ENCODE measurements at places on chromosomes 5 and 9.

GRCh38 chr9:28847331-28847730 lies 1274.0 kb upstream of the C9orf72 start:
- no peak for DNase-seq

DNA sequence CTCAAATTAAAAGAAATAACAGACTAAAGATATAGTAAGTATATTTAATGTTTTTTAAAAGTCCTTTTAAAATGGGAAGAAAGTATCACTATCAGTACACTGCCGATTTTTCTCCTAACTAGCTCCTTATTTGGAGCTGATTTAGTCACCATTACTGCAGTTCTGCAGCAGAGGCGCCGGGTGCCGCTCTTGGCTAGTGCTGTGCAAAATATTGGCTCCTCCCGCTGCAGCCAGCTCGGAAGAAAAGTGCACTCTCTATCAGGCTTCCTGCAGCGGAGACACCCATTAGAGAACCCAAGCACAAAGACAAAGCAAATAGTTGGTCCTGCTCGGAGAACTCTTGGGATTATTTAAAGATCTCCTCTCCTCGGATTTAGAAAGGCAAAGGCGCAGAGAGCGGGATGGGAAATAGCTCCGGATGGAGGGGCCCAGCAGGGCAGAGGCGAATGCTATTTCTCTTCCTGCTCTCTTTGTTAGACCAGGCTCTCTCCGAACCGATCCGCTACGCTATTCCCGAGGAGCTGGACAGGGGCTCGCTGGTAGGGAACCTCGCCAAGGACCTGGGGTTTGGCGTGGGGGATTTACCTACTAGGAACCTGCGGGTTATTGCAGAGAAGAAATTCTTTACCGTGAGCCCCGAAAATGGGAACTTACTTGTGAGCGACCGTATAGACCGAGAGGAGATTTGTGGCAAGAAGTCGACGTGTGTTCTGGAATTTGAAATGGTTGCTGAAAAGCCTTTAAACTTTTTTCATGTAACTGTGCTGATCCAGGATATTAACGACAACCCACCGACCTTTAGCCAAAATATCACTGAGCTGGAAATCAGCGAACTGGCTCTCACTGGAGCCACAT lies at the start of gene PCDHGB3:
TSS of gene PCDHGB3 (plus strand) at position 249 of the 855 bp plus-strand sequence. CDS start at position 402, 153 bp downstream.
- no peak for DNase-seq

DNA sequence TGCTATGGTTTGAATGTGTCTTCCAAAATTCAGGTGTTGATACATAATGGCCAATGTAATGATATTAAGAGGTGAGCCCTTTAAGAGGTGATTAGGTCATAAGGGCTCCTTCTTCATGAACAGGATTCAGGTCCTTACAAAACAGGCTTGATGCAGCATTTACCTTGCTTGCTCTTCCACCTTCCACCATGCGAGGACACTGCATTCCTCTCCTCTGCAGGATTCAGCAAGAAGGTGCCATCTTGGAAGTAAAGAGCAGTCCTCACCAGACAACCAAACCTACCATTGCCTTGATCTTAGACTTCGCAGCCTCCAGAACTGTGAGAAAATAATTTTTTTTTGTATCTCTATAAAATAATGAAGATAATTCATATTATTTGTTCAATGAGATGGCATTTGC lies 314.0 kb upstream of the SMARCA2 start:
- DNase-seq: no peak

GRCh38 chr5:112757468-112758208 lies 20.0 kb downstream of the APC start:
- no peak for DNase-seq

- DNase-seq: no peak
These were observed 8.3 kb downstream of the TMEM250 start for GRCh38 chr9:136110082-136111061.

GRCh38 chr9:26597542-26598149 lies 295.0 kb downstream of the CAAP1 start:
- DNase-seq: no peak

DNA sequence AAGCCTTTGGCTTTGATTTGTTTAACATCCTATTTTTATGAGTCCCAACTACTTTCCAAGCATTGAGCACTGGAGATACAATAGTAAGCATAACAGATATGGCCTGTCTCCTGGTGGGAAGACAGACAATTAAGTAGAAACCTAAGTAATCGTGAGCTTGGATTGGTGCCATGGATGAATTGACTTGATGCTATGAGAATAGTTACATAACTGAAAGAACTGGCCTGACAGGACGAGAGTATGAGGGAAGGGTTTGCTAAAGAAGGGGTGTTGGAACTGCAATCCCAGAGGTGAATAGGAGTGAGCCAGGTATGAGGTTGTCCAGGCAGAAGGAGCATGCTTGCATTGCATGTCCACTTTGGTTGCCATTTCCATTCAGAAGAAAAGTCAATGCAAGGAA lies 52.4 kb downstream of the GPR21 start:
- no peak for DNase-seq

GRCh38 chr5:40223884-40224402 lies 455.8 kb upstream of the PTGER4 start:
- DNase-seq: no peak

DNA sequence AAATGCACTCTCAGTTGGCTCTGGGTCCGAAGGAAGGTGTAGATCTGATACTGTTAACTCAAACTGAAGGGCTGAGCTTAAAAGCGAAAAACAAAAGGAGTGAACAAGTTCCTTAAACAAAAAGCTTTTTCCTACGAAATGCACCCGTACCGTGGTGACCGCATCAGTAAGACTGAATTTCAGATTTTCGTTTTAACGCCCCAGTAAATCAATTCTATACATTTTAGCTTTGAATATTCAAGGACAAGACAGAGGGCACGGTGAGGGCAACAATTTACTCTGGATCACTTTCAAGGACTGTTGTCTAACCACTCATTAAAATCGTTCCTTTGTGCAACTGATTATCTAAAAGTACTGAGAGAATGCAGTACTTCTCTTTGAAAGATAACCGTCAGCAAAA lies 1.9 kb downstream of the HOMER1 start:
- DNase-seq: no peak

DNA sequence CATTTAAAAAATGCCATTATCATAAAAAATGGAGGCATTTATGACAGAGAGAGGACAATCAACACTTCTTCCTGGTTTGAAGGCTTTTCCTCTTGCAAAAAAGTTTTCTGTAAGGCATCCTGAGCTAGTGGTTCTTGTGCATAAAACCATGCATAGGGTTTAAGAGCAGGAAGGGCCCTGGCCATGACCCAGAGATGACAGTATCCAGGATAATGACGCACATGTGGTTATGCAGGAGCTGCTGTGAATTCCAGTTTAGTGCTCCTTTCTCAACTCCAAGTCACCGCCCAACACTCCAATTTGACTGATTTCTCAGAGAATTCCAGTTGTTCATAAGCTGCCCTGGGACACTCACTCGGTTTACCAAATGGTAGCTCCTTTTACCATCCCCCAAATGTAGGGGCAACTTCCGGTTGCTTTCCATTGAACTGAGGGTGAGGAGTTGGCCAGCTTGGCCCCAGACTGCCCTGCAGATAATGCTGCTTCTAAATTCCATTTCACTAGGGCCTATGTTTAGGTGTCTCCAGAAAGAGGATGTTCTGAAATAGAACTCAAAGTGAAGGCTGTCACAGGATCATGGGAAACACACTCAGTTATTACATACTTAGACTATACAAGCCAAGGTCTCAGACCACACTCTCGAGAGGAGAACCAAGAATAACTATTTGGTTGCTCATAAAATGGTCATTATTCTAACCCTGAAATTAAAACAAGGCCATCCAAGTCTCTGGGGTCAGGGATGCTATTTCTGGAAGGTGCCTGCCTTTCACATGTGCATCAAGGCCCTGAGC lies 179.1 kb downstream of the SLIT3 start:
- DNase-seq: no peak

DNA sequence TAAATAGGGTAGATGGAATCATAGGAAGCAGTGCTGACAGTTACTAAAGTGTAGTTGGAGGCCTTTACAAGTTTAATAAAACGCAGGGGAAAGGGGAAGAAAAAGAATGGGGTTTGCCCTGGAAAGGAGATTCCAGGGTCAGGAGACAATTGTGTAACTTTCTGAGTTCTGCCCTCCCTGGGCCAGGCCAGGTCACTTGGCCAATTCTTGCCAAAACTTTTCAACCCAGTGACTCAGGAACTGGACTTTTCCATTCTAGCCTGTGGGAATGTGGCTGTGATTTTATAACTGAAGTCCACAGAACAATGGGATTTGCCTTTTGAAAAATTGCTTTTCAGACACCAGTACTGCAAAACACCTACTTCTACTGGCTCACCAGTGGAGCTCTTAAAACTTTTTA lies 289.8 kb upstream of the ANKRD55 start:
- no peak for DNase-seq

DNA sequence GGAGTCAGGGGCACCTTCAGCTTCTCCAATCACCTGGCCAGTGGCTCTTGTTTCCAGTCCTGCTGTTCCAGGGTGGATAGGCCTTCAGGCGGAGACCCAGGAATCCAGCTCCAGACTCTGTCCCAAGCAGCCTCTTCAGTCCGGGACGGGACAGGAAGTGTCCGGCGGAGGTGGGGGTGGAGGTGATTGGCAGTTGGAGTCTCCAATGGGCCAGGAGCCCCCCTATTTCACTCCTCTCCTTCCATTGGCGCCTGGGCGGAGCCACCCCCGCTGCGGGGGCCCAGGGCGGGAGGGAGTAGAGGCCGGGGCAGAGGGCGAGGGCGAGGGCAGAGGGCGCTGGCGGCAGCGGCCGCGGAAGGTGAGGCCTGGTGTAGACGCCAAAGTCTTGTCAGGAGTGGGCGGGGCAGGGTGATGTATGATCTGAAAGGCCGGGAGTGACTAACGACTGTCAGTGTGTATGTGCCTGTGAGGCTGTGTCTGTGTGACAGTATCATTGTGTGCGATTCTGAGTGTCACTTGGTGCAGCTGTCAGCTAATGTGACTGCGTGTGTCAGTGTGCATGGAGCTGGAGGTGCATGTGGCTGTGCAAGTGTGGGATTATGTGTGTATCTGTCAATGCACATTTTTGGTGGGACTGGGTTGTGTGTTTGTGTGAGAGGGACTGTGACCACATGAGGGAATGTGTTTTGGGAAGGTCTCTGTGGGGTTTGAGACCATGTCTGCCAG lies at the start of gene IL11RA:
TSS of gene IL11RA (plus strand) at position 310 of the 726 bp plus-strand sequence. CDS start 3,033 bp downstream, outside the sequence.
- peak; percentile 66 for DNase-seq

GRCh38 chr5:143309661-143310431 lies 93.6 kb downstream of the NR3C1 start:
- no peak for DNase-seq

- no peak for DNase-seq
These were observed 114.1 kb downstream of the BRINP1 start for GRCh38 chr9:119255116-119255515.

DNA sequence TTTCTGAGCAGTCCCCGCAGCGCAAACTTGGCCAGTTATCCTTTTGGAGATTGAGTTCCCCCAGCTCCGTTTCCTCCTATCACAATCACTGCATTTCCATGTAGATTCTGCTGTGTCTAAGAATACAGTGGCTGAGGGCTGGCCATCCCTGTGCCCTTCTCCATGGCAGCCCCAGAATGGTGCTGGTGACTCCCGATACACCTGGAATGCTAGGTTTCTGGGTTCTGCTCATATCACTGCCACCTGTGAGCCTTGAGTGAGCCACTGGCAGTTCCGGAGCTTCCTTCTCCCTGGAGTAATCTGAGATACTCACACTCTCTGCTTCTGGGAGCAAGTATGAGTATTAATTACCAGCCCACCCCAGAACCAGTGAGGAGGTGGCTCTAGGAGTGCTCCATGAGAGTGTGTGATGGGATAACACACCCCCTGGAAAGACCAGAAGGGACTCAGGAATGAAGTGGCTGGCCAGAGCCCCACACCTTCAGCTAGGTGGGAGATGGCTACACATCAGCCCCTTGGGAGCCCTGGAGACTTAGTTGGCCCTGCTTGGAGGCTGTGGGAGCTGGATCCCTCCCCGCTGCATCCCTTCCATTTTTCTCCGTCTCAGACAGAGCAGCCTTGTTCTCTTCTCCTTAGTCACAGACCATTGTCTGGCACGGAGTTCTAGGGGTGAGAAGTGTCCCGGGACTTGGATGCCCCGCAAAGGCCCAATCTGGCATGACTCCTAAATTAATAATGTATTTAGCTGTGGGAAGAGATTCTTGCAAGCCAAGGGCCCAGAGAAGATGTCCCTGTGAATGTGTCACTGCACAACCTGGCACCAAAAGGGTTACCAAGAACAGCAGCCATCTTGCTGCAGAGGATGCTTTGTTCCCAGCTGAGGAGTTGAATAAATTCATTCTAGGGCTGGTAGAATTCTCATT lies 4.9 kb downstream of the PCDHGC5 start:
- no peak for DNase-seq

DNA sequence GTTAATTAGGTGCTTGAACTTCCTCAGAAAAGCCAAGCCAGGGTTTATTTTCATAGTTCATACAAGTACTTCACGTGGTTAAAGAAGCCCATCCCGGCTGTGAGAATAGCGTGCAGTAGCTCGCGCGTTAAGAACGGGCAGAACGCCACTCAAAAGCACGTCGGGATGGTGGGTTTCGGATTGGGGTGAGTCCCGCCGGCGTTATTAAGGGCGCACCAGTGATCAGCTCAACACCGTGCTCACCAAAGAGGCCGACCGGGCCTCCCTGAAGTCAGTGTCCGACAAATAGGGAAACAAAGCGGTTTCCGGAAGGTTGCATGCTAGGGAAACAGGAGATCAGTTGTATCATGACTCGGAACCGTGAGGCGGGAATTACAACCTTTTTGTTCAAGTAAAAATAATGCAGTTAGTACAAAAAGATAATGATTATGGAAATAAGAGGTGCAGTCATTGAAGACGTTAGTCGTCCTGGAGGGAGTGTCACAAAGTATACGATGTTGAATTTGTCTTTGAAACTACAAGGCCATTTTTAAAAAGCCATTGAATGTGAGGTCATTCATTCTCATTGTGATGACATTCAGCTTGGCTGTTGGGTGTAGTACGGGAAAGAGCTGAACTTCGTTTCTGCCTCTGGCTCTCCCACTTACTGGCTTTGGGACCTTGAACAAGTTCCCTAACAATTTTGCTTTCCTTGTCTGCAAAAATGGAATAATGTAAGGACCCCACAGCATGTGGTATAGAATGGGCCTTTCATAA lies 992 bp downstream of the SETD9 start:
- no peak for DNase-seq

- DNase-seq: no peak
These were observed 75.8 kb downstream of the MACROH2A1 start for GRCh38 chr5:135323227-135323626.

- no peak for DNase-seq
These were observed 21.2 kb downstream of the UBE2QL1 start for GRCh38 chr5:6469836-6470235.

DNA sequence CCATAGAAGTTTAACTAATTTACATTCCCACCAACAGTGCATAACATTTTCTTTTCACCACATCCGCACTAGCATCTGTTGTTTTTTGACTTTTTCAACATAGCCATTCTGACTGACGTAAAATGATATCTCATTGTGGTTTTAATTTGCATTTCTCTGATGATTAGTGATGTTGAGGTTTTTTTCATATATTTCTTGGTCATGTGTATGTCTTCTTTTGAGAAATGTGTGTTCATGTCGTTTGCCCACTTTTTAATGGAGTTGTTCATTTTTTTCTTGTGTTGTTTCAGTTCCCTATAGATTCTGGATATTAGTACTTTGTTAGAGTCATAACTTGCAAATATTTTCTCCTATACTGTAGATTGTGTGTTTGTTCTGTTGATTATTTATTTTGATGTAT lies 163.4 kb downstream of the FER start:
- DNase-seq: no peak

Data from renal cortex interstitium (tissue), 15 donors.